GM12864 (cell line): ENCODE measurements at places on chromosomes 7 and 10.

DNA sequence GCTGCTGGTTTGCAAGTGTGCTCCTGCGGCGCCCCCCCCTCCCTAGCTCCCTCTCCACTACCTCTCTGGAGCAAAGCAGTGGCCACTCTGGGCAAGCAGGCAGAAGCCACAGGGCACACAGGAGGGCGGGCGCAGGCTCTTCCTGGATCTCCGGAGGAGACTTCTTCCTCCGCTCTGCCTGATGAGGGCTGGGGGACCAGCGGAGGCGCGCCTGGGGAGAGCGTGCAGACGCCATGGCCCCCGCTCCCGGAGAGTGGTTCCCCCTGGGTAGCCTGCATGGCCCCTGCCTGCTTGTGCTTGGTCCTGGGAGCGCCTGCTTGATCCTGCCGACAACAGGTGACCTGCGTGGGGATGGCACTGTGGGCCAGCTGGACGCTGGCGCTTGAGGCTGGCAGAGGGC lies 29.0 kb downstream of the ANKMY2 start:
- DNase-seq, result no peak

DNA sequence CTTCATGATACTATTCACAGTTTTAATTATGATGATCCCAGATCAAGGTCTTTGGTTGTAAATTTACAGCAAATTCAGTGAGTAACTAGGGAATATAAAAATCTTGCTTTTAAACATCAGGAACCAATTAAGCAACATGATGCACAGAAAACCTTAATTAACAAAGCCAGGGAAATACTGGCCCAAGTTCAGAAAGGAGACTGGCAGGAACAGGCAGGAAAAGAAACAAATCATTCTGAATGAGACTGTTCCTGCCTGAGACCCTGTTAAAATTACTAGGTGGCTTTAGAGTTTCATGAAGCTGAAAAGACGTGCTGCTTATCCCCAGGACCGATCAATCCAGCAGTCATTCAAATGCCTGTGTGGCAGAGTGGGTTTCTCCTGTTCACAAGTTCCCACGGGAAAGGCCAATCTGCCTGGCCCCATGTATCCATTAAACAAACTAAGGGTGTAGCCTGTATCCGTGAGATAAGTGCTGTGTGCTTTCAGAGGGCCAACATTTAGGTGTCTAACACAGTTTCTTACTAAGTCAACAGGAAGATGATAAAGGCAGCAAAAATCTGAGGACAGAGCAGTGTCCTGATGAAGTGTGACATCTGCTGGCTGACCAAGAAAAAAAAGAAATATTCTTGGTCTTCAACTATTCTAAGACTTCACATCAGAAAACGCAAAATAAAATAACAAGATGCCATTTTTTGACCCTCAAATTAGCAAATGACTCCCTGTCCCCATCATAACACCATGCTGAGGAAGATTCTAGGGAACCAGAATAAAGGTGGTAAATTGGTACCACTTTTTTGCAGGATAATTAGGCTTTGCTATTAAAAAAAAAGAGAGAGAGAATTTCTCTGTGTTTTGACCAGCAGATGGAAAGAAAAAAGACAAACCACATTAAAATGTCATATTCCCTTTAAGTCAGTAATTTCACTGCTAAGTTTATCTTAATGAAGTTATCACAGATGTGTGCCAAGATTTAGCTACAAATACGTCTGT lies 34.2 kb downstream of the PUS7 start:
- no peak for DNase-seq

GRCh38 chr7:28418966-28419365 lies 6.6 kb downstream of the CREB5 start:
- DNase-seq, result no peak

DNA sequence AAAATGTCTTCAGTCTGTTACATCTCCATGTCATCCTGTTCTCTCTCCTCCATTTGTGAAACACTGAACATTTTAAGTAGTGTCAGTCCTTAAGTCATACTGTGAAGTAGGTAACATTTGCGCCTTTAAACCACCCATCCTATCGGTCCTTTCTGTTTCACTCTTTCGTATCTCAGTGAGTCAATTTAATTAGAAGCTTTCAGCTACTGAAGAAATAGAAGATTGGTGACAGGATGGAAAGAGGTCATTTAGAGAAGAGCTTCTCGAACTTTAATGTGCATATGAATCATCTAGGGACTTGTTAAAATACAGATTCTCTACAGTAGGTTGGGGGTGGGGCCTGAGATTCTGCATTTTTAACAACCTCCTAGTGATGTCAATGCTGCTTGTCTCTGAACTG lies 113.4 kb downstream of the SRI start:
- no peak for DNase-seq

GRCh38 chr7:29864656-29865055 lies 58.3 kb downstream of the WIPF3 start:
- no peak for DNase-seq

GRCh38 chr10:75600833-75601232 lies 169.4 kb downstream of the LRMDA start:
- no peak for DNase-seq

DNA sequence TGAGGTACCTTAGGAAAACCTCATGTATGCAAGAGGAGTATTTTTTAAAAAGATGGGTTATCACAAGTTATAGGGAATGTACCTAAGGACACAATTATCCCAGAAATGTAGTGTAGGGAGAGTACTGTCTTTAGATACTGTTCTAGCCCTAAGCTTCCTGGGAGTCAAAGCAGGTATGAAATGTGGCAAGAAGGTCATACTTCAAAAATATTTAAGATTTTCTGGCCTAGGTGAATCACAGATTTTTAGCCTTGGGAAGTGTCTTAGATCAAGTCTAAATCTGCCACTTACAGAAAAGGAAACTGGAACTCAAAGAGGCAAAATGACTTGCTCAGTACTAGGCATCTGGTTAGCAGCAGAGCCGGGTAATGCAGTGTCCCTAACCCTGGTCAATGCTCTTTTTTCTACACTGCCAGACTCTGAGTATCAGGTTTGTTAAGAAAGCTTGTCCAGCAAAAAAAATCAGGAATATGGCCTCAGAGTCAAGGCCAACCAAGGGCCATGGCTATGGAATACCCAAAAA lies 13.9 kb downstream of the PIK3AP1 start:
- no peak for DNase-seq
